ENCODE measurements at places on chromosomes 4 and X.

GRCh38 chr4:24243641-24244040 is 340.7 kb downstream of the DHX15 start:
- DNase-seq: no peak

- DNase-seq: no peak
These were observed 42.9 kb downstream of the AFF1 start for GRCh38 chr4:86977621-86978184.

DNA sequence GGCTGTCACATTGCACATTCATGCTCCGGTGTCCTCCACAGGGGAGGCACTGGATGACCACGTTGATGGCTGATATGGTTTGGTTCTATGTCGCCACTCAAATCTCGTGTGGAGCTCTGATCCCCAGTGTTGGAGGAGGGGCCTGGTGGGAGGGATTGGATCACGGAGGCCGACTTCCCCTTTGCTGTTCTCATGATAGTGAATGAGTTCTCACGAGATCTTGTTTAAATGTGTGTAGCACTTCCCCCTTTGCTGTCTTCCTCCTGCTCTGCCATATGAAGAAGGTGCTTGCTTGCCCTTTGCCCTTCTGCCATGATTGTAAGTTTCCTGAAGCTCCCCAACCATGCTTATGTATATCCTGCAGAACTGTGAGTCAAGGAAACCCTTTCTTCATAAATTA is 22.3 kb upstream of the NAT8L start:
- DNase-seq: no peak

GRCh38 chr4:169369634-169370033 is 98.9 kb upstream of the SH3RF1 start:
- no peak for DNase-seq

GRCh38 chrX:22648281-22648680 is 351.5 kb upstream of the DDX53 start:
- no peak for DNase-seq
